ENCODE measurements at places on chromosomes 16 and 17.
A peak's percentile ranks its signal among the peaks of the same experiment; 100 is the strongest.

GRCh38 chr16:4682084-4682591 lies 11.2 kb upstream of the NUDT16L1 start:
- no peak for DNase-seq

DNA sequence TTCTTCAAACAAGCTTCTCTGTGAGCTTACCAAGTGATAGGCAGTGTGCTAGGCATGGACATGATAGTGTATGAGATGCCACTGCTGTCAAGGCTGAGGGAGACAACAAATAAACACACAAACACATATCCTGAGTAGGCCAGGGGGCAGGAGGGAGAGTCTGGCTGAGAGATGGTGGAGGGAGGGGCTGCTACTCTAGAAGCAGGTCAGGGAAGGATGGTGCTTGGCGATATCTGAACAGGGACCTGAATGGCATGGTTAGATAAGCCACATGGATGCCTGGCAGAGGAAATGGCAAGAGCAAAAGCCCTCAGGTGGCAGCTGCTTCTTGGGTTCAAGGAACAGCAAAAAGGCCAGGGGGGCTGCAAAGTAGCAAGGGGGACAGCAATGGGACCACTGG lies 8.6 kb upstream of the CHST6 start:
- no peak for DNase-seq

DNA sequence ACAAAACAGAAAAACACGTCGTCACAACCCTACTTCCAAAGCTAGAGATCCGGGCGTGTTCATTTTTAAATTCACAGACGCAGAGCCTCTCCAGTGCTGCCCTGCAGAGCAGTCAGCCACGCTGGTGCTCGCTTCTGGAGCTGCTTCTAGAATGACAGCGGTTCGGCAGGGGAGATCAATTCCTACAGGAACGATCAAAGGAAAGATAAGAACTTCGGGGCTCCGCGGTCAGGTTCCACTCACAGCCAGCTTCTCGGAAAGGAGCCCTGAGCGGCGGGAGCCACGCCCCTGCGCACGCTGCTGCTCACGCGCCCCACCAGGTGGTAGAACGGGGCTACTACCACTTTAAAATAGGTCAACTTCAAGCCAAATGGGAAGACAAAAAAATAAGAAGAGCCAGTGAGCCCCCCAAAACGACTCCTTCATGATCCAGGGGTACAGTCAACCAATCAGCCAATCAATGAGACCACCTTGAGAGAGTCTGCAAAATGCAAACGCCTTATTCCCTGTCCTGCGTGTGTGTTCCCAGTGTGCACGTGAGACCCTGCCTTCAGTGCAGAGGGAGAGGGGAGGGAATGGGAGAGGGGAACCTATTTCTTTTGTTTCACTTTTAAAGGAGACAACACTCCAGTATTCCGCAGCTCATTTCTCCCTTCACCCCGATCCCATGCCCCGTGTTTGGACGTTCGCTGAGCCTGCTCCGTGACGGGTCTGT lies 209.7 kb downstream of the RBFOX3 start:
- peak; percentile 17 for DNase-seq

DNA sequence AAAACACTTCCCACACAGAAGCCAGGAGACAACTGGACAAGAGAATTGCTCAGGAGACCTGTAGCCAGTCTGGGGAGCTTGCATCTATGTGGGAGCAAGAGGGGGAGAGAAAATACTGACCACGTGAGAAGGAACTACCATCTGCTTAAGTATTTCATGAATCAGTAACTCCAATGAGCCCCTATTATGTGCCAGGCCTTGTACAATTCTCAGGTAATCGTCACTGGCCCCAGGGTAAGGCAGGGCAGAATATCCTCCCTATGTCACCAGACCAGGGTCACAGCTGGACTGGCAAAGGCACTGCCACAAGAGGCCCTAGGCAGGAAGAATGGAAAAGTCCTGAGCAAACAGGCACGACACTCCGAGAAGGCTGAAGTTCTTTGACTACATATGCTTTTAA lies 25.9 kb downstream of the USP7 start:
- no peak for DNase-seq

- no peak for DNase-seq
Observed at GRCh38 chr17:77214743-77215142, 74.0 kb downstream of the SEC14L1 start.

GRCh38 chr17:32558326-32558955 lies 71.6 kb downstream of the CDK5R1 start:
- DNase-seq: no peak

GRCh38 chr16:55272744-55273143 lies 51.3 kb upstream of the IRX6 start:
- DNase-seq: no peak

- no peak for DNase-seq
Observed at GRCh38 chr16:11303405-11304138, 22.4 kb upstream of the PRM1 start.

DNA sequence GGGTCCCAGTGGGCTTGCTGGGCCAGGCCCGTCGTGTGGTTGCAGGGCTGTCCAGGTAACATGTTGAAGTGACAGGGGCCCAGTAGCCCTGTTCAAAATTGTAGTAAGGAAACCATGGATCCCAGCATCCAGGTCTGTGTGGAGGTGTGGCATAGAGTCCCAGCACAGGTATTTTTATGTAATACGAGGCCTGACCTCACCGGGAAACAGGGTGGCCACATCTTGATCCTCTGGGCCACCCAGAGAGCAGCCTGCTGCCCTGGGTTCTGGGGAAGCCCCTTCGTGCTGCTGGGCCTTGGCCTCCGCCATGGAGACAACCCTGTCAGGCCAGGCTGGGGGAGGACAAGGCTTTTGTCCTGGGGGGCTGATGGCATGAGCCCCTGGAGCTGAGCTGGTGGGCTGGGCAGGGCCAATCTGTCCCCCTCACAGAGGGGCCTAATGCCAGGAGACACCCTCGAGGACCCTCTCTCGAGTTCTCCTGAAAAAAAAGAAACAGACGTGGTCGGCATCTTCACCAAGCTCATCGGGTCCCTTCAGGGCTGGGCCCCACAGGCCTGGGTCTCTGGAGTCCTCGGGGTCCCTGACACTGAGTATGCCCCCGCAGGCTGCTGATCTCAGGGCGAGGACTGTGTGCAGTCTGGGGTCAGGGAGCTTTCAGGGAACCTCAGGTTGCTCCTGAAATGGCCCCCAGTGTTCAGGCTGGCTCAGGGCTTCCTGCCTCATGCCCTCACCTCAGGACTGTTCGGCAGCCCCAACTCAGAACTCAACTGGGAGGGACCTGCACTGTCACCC lies 47.8 kb downstream of the TNFRSF13B start:
- no peak for DNase-seq

DNA sequence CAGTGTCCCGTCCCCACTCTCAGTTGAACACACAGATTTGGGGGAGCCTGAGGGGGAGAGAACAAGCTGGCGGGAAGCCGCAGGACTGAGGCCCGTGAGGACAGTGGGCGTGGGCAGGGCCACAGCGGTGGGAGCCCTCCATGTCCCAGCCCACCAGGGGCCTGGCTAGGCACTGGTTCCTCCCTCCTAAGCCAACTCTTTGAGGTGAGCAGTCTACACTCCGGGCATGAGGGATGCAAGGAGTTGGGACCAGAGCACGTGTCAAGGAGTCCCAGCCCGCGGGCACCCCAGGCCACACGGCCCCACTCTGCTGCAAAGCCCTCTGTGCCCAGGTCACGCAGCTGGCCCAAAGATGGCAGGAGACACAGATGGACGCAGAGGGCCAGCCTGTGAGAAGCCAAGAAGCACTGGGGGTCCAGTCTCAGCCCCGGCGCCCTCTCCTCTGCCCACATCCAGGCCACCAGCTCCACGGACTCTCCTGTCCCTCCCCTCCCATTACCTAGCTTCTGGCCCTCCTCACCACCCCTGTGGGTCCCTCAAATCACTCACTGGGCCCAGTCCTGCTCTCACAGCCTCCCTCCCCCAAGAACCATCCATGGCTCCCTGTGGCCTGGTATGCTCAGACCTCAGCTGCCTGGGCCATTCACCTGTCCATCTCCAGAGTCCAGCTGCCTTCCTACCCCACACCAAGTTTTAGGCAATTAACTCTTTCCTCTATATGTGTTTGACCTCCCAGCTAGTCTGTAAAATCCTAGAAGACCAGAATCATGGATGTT lies 206.5 kb downstream of the RBFOX3 start:
- DNase-seq: no peak

DNA sequence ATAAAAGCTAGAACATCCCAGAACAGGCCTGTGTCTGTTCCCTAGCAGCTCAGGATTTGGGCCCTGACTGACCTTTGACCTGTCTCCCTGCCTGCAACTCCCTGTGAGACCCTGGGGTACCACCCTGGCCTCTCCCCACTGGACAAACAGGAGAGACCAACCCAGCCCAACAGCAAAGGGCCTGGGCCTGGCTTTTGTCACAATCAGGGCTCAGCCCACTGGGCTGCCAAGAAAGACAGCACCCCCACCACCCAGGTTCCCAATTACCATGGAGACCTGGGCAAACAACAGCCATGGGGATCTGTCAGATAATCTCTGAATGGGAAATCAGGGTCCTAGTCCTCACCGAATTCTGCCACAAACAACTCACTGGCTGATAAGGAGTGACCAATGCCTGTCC lies 11.1 kb downstream of the PLLP start:
- DNase-seq: no peak

- DNase-seq: no peak
Observed at GRCh38 chr17:43352579-43353331, 46.0 kb upstream of the ARL4D start.

GRCh38 chr17:79573196-79573896 lies 37.5 kb downstream of the RBFOX3 start:
- DNase-seq: no peak

DNA sequence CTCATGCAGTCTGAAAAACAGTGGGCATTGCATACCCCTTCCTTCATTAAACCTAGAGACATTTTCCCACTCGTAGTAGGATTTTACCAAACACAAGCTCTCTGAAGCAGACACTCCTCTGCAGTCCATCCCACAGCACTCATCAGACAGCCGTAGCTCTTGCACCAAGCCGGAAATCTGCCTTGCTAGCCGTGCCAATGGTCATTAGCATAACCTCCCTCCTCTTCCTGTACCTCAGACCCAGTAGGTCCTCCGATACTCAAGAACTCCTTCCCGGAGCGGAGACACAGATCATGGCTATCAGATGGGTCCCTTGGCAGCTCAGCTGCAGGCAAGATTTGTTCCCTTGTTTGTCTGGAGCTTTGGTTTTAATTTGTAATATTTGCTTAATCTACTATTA lies 483.1 kb upstream of the PSMD7 start:
- DNase-seq: no peak

DNA sequence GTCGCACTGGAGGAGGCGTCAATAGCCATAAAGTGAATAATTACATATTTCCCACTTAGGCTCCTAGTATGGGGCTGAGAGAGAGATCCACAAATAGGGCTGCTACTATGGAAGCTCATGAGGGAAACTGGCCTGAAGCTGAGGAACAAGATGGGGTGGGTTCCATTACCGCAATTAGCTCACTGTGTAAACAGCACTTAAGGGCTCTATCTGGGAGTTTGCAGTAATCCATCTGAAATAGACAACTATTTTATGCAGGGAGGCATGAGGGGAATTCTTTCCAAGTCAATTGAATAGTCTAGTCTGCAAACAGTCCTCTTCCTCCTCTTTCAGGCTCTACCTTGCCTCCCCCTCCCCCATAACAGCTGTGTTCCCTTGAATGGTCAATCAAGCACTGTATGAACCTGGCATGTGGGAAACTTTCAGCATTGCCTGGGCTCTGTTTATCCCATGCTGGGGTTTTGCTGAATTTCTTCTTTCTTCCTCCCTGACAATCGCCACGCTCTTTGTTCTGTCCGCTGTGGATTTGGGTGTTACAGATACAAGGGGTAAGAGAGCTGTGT lies 56.1 kb upstream of the MAF start:
- no peak for DNase-seq

- no peak for DNase-seq
Observed at GRCh38 chr16:28189245-28189644, 22.5 kb downstream of the XPO6 start.

GRCh38 chr16:49441366-49441780 lies 67.8 kb downstream of the C16orf78 start:
- DNase-seq: no peak

DNA sequence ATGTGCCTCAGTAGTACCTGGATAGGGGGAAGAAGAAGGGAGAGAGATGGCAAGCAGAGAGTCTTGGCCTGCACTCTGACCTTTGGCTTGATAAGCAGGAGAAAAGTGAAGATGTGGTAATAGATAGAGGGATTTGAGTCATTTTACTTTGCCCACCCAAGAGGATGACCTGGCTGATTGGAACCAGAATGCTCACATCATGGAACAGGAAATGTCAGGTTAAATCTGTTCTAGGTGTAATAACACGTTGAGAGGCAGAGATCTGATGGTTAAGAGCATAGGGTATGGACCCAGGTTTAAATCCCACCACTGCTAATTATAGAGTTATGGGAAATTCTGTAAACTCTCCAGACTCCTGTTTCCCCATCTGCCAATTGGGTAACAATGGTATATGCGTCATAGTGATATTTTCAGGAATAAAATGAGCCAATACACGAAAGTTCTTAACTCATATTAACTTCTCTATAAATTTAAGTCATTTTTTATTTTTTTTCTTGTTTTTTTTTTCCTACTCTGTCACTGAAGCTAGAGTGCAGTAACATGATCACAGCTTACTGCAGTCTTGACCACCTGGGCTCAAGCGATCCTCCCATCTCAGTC lies 8.1 kb upstream of the CCL18 start:
- DNase-seq: no peak

- DNase-seq: no peak
Observed at GRCh38 chr16:72166151-72166550, 5.8 kb downstream of the PMFBP1 start.

DNA sequence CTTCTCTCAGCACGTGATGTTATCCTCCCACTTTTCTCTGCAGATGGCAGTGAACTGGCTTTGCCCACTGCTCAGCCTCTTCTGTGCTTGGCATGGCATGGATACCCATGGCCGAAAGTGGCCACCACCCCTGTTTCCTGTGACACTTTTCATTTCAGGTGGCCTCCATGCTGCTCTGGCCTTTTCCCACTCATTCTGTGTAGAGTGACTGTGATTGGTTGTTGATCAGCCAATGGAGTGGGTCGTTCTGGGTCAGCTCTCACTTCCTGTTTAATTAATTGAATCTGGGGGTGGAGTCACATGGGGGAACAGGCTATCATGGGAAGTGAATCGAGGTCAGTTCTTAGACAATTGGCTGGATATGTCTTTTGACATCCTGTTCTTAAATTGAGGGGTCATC lies 350.1 kb upstream of the EEF2KMT start:
- DNase-seq: no peak

DNA sequence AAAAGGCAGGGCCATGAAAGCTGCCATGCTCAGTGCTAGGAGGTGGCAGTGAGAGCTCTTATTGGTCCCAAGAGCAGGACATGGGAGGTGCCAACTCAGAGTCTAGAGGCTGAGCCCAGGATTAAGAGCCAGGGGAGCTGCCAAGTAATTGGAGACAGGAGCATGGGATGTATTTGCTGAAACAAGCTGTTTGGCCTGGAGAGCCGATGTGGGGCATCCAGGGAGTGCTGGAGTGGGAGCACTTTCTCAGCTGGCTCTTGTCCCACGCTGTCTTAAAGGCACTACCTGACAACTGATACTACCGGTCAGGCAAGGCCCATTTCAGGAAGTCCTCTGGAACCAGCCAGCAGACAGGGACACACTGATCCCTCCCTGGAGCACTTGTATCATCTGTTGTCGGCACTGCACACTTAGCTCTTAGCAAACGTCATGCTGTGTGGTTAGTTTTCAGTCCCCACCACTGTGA lies 19.3 kb downstream of the ANKFN1 start:
- no peak for DNase-seq

Data from NCI-H1930 (cell line).